Skin of body (tissue), 3 donors: ENCODE measurements at places on chromosomes 3 and 15. TPM values are rescaled to one million over a fixed set of nuclear protein-coding genes. Genes with fewer than 3 reads are reported as not detected.

DNA sequence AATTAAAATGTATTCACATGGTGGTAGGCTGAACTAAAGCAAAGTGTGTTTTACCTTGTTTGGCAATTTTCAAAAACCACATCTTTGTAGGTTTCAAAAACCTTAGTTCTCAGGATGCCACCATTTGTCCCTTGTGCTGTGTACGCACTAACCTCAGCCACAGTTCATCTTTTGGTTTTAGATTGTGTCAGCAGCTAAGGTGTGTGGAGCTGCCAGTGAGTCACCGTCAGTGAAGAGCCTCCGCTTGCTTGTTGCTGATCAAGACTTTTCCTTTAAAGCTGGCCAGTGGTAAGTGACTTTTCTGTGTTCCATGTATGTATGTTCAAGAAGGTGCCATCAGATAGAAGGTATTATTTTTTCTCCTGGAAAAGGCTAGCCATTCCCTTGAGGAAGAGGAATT lies 21.1 kb downstream of the OXNAD1 start:
- no peak for DNase-seq

- no peak for DNase-seq
These were observed 535.8 kb downstream of the TBL1XR1 start for GRCh38 chr3:176661432-176661964.

DNA sequence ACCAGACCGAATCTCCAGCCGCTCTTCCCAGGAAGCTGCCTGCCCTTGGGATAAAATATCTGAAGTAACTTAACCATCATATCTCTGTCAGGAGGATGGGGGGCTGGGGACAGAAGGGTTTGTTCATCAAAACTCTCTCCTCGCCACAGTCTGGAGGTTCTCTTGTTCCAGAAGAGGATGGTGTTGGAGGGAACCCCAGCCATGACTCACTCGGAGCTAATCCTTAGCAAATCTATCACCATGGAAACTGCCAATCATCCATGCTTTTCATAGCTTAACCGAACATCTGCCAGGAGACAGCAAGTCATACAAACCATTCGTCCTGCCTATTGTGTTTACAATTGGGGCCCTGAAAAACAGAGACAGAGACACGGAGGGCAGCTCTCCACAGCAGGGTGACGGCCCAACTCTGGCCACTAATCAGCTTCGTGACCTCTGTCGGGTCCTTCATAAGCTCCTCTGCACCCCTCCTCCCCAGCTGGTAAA lies 73.8 kb upstream of the HEG1 start:
- peak; percentile 99 for DNase-seq

The WNT7A gene
- 0.59 TPM for total RNA-seq

DNA sequence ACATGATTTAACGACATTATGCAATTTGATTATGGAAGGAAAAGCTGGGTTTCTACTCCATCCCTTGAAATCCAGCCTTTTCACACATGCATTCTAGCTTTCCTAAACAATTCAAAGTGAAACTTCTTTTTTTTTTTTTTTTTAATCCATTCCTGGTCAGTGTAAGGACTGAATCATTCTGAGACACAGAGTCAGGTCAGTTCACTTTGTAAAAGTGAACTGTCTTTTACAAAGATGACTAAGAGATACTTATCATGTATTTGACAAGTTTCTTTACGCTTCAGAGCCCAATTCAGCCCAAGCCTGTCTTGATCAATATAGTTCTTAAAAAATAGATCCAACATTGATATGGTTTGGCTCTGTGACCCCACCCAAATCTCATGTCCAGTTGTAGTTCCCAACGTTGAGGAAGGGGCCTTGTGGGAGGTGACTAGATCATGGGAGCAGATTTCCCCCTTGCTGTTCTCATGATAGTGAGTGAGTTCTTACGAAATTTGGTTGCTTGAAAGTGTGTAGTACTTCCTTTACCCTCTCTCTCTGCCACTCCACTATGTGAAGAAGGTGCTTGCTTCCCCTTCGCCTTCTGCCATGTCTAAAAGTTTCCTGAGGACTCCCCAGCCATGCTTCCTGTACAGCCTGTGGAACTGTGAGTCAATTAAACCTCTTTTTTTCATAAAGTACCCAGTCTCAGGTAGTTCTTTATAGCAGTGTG lies 345.6 kb upstream of the THBS1 start:
- no peak for DNase-seq
